Activated T-helper 2 cell treated with anti-CD3 and anti-CD28 coated beads, Interferon-gamma antibody, Interleukin-2, Interleukin-4, amounts not matched to agents 10 μg/mL and 5 μg/mL and 100 μg/mL, durations not matched to agents 14 hours and 24 hours and 36 hours (primary cell): ENCODE measurements at places on chromosomes 1 and 21.
A peak's percentile ranks its signal among the peaks of the same experiment; 100 is the strongest.

- DNase-seq, result peak; percentile 45
Observed at GRCh38 chr1:8970870-8971337, 25.2 kb downstream of the CA6 start.

GRCh38 chr1:203435615-203436014 lies 40.0 kb upstream of the PRELP start:
- DNase-seq, result no peak

GRCh38 chr1:56414728-56415224 lies 164.6 kb downstream of the PLPP3 start:
- DNase-seq, result no peak

GRCh38 chr1:155931332-155932038 lies 2.7 kb downstream of the KHDC4 start:
- no peak for DNase-seq

GRCh38 chr1:156624814-156625435 lies 5.7 kb downstream of the HAPLN2 start:
- no peak for DNase-seq

- DNase-seq, result no peak
Observed at GRCh38 chr1:201310986-201311355, 27.7 kb downstream of the PKP1 start.

DNA sequence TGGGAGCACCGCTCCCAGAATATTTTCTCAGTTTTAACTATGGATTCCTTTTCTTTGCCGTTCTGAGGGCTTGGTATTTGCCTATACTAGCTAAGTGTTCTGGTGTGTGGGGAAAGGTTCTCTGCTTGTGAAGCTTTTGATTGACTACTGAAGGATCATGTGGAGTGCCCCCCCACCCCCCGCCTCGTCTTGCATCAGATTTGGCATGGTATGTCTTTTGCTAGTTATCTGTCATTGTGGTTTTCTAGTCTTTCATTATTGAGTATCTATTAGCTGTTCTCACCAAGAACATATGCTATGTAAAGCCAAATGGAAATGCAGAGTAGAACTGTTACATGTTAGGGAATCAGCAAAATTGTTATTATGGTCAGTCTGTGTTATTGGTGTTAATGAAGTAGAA lies 58.3 kb downstream of the MACF1 start:
- DNase-seq, result no peak

DNA sequence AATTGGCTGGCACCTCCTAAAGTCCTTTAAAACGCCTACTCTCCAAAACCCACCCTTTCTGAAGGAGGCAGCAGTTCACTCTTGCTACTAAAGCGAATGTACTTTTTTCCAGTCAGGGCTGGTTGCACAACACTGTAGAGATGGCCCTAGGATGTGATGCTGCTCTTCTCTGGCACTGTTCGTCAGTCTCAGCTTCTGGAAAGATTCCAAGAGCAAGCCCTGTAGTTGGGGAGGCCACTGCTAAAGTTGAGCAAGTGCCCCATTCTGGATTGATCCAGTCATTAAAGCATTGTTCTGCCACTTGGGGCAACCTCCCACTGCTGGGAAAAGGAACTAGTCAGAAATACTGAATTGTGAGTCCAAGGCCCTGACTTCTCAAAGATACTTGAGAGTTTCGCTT lies 28.5 kb upstream of the KCNQ4 start:
- DNase-seq, result no peak
